ENCODE measurements at places on chromosomes 7 and 10.

DNA sequence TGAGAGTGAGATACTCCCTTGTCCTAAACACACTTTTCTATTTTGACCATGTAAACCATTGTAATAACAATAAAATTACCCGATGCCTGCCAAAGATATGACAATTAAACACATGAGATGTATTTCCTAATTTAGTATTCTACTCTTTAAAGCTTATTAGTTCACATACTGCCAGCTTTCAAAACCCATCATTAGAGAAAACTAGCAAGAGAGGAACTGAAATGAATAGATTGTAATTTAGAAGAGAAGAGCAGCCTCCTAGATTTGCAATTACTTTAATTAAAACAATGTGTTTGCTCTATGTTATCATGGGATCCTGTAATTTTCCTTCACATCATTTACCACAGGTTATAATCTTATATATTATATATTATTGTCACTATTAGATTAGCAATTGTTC lies 428.2 kb downstream of the THSD7A start:
- no peak for DNase-seq

DNA sequence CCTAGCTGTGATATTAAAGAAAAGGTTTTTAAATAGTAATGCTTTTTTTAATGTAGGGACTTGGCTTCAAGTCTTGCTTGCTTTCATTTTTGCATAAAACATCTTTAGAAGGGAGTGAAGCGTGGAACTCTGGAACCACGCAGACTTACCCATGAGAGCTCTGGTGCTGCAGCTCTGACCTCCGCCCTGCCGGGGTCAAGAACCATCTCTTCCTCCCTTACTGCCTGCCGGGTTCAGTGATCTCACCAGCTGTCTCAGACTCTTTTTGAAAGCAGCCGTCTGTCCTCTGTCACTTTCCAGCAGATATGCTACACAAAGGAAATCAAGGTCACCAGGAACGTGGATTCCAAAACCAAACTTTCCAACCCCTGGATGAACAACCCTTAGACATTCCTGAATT lies 353.8 kb downstream of the GPR37 start:
- DNase-seq = no peak

GRCh38 chr7:19869979-19870378 lies 96.6 kb upstream of the TMEM196 start:
- no peak for DNase-seq

- no peak for DNase-seq
These were observed 303.9 kb upstream of the NRP1 start for GRCh38 chr10:33638374-33638773.

- no peak for DNase-seq
These were observed 127.1 kb downstream of the DOCK4 start for GRCh38 chr7:112079122-112079521.

DNA sequence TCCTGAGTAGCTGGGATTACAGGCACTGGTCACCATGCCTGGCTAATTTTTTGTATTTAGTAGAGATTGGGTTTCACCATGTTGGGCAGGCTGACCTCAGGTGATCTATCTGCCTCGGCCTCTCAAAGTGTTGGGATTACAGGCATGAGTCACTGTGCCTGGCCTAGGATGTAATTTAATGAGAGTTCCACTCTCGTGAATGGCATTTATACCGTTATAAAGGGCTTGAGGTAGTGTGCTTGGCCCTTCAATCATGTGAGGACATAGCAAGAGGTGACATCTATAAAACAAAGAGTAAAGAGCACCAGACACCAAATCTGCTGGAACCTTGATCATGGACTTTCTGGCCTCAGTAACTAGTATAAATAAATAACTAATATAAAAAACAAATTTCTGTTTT lies 93.5 kb upstream of the PPP1R9A start:
- no peak for DNase-seq

DNA sequence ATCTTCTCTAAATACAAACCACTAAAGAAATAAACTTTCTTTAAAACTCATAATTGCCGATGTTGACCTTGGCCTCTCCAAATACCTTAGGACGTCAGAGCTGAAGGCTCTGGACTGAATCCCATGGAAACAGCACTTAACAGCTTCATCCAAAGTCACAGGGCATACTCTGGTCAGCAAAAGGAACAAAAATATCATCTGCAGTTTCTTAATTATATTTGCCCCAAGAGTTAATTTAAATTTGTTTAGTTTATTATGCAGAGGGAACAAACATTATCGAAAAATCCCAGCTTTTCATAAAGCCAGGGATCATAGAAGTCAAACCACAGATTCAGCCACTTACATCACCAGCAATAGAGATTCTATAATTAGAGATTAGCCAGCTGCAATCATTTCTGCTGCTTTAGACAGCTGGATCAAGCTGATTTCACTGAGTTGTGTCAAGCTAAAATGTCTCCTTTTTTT lies 20.5 kb upstream of the FAM13C start:
- DNase-seq = no peak

Measured in GM04503 (cell line).